ENCODE measurements at places on chromosomes 3 and 15.

DNA sequence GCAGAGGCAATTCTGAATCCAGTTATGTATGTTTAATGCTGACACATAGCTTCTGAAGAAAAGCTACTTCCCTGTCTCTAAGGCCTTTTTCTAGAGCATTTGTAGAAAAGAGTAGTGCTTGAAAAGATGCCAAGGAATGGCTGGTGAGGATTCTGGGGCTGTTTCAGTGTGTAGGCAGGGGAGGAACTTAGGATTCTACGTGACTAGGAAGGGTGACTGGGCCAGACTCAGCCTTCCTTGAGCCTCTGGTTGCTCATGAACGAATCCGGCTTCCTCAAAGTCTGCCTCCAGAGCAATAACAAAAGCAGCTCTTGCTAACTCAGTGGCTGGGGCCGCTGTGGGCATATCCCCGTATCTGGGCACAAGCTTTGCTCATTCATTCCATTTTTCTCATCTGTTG is 104.8 kb upstream of the WNT5A start:
- DNase-seq, result no peak

DNA sequence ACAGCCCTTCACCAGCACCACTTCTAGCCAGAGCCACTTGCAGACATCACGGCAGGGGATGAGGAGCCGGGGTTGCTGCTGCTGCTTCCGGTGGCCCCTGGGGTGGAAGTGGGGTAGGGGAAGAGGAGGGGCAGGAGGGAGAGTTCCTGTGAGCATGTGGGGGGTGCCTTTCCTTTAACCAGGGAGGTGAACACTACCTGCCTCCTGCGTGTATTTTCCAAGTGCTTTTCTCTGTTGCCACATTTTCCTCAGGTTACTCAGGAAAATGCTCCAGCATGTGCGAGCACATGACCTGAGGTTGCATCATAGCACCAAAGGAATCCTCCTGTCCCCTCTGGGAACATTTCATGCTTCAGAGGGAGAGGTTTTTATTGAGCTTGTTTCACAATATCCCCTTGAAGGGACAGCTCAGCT is 12.2 kb upstream of the SACM1L start:
- peak; percentile 35 for DNase-seq

DNA sequence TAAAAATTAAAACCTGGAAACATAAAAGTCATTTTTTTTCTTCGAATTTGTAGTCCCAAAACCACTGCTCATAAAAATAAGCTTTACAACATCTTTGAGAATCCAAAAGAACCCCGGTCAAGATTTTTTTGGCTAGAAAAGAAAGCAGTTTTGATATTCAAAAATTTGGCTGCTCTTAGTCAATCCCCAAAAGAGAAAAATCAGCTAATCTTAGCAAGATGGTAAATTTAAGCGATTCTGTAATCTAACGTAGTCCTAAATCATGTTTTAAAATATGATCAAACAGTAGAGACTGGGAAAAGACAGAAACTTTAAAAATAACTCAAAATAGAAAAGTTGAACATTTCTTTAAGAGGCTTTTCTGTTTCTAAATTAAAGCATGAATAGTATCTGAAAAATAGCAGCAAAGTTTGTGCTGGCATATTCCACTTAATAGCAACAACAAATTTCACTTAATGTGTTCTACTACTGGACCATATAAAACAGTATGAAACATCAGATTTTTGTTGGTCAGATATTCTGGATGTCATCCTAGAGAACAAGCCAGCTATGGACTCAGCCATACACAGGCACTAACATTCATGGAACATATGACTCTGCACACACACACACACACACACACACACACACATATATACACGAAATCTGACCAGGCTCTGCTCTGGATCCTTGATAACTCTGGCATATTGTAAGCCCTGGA is 19.1 kb upstream of the NR2F2 start:
- no peak for DNase-seq

- DNase-seq, result no peak
Measured at GRCh38 chr3:171321559-171322360, 138.4 kb downstream of the TNIK start.

DNA sequence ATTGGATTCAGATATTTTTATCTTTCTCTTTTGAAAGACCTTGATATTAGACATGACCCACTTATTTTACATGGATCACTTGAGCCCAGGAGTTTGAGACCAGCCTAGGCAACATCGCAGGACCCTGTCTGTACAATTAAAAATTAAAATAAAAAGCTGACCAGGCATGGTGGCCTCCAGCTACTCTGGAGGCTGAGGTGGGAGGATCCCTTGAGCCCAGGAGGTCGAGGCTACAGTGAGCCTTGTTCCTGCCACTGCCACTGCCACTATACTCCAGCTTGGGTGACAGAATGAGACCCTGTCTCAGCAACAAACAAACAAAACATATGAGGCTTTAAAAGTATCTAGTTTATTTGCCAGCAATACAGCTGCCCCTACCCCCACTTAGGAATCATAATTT is 1.6 kb downstream of the RNF7 start:
- DNase-seq, result no peak

- DNase-seq, result no peak
Measured at GRCh38 chr15:70182858-70183695, 85.4 kb upstream of the TLE3 start.

DNA sequence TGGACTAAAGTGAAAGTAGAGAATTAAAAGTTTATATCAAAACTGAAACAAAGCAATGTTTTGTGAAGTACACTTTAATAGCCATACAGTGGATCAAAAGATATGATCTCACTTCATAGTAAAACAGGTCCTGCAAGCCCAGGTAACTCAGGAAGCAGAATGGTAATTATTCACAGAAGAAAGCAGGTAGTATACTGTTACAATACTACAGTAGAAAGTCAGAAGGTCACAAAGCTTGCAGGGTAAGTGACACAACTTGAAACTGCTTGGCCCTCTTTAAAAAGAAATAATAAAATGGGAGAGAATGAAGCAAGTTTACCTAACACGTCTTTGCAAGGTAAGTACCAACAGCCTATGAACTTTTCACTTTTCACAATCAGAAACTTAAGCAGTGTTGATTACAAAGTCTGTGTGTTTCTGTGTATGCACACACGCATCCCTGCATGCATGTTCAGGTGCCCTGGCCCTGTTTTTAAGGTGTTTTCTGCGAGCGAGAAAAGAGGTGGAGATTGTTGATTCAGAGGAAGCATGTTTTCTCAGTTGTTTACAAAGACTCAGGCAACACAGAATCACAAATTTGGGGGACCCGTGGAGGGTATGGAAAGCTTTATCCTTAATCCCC is at the start of gene NAALADL2:
Gene NAALADL2 (plus strand): TSS at position 221 of the 622 bp plus-strand sequence.
- DNase-seq, result no peak

- no peak for DNase-seq
Measured at GRCh38 chr15:50065279-50065678, 53.8 kb downstream of the ATP8B4 start.

DNA sequence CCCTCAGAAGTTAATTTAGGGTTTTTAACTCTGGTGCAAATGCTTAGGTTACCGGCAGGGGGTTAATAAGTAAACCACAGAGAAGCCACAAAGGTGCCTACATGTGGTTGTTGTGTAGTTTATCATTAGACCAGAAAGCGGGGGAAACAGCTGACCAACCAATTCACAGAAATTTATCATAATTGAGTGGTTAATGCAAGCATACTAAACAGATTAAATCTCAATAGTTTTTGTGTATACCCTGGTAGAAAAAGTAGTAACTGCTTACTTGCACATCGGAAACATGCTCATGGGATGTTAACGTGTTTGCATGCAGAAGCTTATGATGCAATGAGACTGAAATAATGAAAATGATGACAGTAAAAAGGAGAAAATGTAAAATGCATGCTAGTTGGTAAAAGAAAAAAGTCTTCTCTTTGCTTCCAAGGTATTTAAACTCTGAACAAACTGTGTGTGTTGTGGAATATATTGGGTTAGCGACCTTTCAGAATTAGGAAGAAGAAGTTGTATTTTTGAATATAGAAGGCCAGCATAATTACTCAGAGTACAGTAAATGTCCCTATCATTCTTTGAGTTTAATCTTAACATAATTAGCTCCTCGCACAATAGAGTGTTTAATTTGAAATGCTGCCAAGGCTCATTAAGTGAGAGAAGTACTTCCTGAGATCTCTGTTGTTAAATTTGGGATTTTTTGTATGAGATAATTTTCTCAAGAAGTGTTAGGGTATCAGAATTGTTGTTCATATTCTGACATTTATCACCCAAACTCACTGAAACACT is 316.2 kb downstream of the PTPRG start:
- DNase-seq, result no peak

- no peak for DNase-seq
Measured at GRCh38 chr3:52524258-52524751, 9.4 kb downstream of the NT5DC2 start.

GRCh38 chr3:156680243-156680914 is 6.0 kb downstream of the TIPARP start:
- no peak for DNase-seq

DNA sequence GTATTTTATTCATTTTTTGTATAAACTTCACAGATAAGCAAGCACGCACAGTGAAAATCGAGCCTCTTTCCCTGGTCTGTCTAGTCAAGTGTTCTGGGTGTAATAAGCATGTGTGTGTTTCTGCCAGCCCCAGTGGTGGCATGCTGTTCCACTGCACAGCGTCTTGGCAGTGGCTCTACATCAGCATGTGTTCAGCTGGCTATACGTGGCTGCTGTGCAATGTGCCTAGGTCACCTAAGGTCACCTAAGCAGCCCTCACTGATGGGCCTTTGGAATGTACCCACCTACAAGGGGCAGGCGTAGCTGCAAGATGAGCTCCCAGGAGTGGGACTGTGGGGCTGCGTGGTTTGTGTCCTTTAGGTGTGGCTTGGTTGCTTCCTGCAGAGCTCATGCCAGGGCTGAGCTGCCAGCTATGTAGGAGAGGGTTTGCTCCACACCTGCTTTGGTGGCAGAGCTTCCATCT is 4.9 kb downstream of the LIMD1 start:
- peak; percentile 51 for DNase-seq

GRCh38 chr15:65044724-65045481 is at the start of gene SLC51B:
Gene SLC51B, plus strand, starts transcription at chr15:65045387. Its CDS starts 4,618 bp downstream, at chr15:65050005.
- DNase-seq, result peak; percentile 78

DNA sequence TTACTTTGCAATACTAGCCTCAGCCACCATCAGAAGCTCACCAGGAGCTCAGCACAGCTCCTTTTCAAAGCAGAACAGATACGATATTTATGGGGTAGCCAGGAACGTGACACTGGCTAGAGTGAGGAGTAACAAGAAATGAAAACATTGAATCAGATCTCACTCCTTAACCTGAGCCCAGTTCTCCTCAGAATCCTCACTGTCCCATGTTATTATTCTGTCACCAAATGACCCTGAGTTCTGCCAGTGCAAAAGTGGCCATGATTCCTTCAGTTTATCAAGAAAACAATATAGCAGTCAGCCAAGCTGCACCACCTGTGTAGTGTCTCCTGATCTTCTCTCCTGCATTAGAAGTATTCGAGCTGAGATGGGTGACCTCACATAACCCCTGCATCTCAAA is 956.7 kb downstream of the TUSC7 start:
- DNase-seq, result no peak

DNA sequence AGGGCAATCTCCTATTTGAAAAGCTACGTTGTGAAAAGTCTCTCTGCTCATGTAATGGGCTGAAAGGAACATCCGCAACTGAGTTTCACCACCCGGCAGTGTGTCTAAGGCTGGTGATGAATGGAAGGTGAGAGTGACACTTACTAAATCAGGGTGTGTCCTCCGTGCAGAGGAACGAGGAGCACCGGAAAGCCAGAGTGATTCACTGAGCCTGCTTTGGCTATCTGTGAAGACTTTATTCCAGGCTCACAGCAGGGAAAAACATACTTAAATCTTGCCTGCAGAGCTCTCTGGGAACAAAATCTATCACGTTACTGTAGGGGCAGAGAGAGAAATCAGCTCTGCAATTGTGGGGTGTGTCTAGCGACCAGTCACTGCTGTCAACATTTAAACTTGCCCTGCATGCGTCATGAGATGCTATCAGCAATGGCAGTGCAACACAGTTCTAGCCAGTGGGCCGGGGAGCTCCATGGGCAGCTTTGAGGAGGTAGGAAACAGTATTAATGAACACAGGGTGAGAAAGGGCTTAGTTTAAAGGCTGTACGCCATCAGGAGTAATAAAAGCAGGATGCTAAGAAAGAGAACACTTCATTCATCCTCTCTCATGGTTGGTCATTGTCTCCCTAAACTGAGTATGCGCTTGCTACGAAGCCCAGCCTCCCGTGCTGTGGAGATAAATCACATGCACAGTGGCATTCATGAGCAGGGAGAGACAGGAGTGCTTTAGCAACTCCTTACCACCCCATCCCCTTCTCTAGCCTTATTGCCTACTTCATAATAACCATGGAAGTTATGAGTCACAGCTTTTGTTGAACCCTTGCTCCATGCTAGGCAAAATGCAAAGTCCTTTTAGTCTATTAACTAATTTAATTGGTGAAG is 542.7 kb upstream of the ADAMTS9 start:
- no peak for DNase-seq

All from transverse colon (tissue), 4 donors.